ENCODE measurements at places on chromosomes 6 and 20.

DNA sequence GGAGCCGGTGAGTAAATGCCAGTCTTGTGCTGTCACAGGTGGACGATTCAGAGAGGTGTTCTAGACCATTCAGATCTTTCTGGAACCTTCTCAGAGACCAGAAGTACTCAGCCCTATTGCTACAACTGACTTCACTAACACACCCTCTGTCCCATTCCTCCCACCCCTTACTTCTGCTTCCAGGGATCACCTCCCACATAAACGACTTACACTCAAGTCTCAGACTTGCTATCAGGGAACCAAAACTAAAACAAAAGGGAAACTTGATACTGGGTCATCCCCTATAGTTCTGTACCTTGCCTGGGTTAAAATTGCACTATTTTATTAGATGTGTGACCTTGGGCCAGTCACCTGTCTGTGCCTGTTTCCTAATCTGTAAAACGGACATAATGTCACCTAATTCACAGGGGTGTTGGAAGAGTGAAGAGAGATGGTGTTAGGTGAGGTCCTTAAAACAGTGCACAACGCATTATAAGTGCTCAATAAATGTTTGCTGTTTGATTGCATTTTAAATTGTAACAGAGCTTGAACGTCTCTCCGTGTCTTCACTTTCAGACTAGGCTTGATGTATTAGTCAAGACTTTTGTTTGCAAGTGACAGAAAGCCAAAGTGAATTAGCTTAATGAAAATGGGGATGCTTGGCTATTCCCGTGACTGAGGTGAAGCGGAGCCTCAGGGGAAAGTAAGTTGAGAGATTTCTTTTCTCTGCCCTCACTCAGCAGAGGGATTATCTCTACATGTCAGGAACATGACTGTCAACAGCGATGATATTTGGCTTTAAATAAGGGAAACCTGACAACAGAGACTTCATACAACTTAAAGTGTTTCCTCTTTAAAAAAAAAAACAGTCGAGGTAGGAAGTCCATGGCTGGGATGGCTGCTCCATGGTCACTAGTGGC lies 3.0 kb upstream of the SRXN1 start:
- DNase-seq: no peak

- DNase-seq: no peak
Observed at GRCh38 chr6:127460465-127460864, 1.3 kb upstream of the KIAA0408 start.

DNA sequence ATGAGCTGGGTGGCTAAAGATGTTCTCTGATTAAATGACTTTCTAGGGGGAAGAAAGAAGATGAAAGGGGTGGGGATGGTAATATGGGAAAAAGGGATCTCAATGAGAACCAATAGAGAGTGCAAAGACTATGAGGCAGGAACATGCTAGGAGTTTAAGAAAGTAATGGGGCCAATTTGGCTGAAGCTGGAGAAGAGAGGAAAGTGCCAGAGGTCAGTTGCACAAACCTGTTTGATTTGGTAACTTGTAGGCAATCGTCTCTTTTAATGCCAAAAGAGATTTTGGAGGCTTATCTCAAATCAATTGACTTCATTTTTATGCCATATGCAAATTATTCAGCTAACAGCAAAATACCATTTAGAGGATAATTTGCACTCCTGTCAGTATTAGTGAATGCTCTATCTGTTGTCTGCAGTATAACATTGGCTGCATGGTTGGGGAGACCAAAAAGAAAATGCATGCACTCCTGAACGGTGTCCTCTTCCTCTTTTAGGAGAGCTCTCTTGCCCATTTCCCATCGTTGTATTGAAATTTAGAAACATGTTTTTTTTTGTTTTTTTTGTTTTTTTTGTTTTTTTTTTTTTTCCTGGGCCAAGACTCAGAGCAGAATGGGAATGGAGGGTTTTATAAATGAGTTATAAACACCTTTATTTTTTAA lies 193.9 kb downstream of the BTBD3 start:
- no peak for DNase-seq

- no peak for DNase-seq
Observed at GRCh38 chr20:3904857-3905256, 15.7 kb downstream of the PANK2 start.

GRCh38 chr6:125188594-125189203 lies 35.1 kb downstream of the TPD52L1 start:
- no peak for DNase-seq

DNA sequence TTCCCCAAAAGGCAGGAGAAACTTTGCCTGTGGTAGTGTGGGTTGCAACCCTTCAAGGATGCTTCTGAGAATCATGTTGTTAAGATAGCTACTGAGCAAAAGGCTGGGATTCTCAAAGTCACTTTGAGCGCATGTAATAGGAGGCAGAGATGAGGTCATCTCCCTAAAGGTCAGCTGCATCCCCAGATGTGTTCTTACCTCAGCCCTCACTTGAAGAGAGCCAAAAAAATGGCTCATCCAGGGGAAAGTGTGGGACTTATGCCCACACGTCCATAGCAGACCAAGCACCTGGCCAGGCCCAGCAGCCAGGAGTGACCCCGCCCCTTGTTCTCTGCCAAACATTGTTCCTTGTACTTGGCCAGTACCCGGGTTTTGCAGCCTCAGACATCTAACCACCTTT lies 187.0 kb upstream of the BMP2 start:
- DNase-seq: no peak

DNA sequence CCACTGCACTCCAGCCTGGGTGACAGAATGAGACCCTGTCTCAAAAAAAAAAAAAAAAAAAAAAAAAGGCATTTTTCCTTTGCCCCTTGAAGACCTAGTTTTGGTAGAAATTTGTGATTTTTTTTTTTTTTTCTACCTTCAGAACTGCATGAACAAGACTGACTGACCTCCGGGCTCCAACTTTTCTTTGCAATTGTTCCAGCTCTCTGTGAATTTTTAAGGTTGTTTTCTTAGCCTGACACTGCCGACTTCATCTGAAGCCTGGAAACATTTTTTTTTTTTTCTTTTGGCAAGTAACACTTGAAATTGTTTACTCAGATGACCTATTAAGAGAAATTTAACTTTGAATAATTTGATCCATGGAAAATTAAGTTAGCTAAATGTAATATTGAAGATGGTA lies 73.0 kb downstream of the SLC24A3 start:
- DNase-seq: no peak

- no peak for DNase-seq
Observed at GRCh38 chr6:75098709-75099108, 107.1 kb downstream of the COL12A1 start.

DNA sequence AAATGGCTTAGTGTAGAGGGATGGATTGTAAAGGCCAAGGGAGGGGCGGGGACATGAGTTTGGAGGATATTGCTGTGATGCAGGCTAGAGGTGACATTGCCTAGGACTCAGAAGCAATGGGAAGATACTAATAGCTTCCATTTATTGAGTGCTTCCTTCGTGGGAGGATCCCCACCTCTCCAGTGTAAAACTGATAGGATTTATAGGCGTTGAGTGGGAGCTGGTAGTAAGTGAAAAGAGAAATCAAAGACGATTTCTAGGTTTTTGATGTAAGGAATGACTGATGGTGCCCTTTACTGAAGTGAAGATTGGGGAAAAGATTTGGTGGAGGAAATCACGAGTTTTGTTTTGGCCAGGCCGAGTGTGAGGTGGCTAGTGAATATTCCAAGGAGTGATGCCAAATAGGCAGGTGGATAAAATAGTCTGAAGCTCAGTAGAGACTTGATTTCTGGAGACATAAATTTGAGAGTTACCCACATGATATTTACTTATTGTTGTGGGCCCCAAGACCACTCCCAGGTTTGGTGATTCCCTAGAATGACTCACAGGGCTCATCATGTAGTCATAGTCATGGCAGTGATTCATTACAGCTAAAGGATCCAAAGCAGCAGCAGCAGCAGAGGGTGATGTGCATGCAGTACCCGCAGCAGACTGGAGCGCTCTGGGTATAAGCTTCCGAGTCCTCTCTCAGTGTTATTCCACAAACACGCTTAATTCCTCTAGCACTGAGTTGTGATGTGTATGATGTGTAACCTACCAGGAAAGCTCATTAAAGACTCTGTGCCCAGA lies 10.2 kb downstream of the RPRD1B start:
- no peak for DNase-seq

- no peak for DNase-seq
Observed at GRCh38 chr20:24059174-24059573, 70.6 kb upstream of the GGTLC1 start.

- DNase-seq: no peak
Observed at GRCh38 chr20:15921930-15922329, 651.3 kb downstream of the KIF16B start.

- DNase-seq: no peak
Observed at GRCh38 chr20:37833221-37833896, 69.6 kb upstream of the VSTM2L start.

DNA sequence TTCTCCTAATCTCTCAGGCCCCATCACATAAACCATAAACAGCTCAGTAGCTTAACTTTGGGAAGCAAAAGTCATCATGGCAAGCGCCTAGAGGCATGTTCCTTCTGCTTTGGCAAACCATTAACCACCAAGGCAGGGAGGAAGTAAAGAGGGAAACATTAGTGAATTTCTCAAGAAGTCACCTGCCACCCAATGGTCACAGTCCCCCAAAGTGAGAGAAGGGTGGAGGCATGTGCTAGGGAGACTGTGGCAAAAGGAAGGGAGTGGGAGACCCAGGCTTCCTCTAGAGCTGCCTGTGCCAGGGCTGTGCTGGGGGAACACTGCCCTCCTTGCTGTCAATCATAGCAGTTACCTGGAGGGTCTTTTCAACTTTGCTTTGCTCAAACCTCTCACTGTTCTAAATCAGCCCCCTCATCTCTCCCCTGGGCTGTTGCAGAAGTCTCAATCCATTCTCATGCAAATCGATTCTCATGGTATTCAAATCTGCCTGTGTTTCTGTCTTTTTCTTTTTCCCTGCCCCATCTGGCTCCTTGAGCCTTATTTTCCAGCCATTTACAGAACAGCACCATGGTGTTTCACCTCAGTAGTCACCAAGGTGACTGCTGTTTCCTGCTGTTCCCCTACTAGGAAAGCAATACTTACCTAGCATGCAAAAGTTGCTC lies 1.8 kb upstream of the RNF24 start:
- no peak for DNase-seq

- no peak for DNase-seq
Observed at GRCh38 chr20:58004900-58005299, 223.6 kb downstream of the ANKRD60 start.

DNA sequence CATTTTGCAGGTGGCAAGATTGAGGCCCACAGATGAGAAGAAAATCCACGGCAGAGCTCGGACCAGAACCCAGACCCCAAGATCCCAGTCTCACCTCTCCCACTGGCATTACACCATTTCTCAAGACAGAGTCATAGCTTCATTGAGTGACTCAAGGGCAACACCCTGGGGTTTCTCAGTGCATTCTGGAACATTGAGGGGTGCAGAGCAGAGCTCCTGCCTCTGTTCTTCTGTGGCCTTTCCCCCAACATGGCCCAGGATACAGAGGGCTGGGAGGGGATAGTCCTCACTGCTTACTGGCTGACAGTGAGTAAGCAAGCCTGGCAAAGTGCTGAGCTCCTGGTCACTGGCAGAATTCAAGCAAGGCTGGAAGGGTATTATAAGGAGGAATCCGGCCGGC lies 74.0 kb downstream of the MDGA1 start:
- no peak for DNase-seq

DNA sequence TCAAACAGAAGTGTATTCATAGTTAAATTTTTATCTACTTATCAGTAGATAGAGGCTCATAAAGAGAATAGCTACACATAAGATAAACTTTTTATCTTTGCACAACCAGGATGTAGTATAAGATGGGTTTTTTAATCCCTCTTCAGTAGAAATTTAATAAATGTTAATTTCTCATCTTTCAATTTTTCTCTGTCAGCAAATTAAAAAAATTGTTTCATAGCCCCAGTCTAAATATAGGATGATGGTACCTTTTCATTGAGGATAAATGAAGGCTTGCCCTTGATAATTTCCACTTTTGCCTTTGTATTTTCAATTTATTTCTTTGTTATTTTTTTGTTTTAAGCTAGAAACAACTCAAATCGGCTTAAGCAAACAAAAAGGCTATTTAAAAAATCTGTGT lies 251.2 kb upstream of the NOX3 start:
- DNase-seq: no peak

GRCh38 chr20:41865938-41866337 lies 247.8 kb upstream of the CHD6 start:
- no peak for DNase-seq

DNA sequence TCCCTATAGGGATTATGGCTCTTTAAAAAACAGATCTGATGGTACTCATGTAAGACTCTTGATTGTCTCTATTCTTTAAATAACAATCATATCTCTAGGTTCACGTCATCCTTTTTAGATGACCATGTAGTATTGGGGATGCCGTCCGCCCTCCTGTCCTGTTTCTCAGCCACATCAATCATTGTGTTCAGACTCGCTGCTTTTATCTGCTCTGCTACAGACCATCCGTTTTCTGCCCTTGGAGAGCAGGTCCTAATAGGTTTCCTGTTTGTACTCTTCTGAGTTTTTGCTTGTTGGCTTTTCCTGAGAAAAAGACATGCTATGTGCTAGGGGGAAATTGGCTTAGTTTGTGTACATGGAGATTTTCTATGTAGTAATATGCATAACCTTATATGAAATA lies 76.8 kb downstream of the SASH1 start:
- DNase-seq: no peak

DNA sequence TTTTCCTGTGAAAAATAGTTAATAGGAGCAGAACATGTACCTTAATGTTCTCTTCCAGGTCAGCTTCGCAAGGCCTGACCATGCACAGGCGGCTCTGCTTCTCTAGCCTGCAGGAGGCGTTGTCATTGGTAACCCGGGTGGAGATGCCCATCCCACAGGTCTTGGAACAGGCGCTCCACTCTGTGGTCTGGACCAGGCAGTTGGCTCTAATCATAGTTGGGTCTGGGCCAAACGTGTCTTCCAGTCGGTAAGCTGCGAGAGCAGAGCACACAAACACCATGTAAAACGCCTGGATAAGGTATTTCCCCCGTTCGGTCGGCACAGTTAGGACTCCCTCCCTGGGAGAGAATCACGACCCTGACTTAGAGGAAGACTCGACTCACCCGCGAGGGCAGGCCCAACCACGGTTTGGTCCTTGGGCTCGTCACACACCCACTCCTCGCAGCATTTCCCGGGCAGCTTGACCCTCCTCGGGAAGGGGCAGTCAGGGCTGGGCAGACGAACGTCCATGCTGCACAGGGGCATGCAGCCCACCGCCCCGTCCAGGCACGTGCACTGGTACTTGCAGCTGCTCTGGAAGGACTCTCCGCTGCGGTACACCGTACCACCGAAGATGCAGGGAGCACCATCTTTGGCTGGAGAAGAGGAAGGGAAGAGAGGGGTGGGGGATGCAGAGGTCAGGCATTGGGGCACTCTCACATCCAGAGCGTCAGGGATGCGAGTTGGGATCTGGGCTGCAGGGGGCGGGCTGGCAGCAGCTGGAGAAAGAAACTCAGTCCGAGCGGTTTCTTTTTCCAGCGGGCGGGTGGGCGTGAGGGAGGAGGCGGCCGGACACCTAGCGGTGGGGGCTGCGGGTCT lies 1.0 kb downstream of the CCN2 start:
- no peak for DNase-seq

- no peak for DNase-seq
Observed at GRCh38 chr6:135784507-135784906, 67.0 kb upstream of the PDE7B start.

DNA sequence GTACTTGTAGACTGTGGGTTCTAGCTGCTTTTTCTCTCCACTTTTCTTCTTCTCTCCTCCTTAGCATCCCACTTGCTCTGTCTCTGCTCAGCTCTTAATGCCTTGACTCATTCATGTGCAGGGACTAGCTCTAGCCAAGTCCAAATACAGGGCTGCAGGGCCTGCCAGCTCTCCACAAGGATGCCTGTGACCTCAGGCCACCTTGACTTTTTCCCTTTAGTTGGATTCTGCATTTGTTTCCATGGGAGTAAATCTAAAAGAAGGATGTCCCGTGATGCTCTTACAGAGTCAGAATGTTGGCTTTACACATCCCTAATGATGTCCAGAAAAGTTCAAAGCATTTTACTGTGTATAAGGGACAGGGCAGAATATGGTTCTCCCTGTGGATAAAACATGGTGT lies 101.8 kb upstream of the PREP start:
- DNase-seq: no peak
